ENCODE measurements at places on chromosomes 12 and 14.

GRCh38 chr12:51941604-51942003, 9.9 kb upstream of the ACVR1B start:
- DNase-seq = no peak

DNA sequence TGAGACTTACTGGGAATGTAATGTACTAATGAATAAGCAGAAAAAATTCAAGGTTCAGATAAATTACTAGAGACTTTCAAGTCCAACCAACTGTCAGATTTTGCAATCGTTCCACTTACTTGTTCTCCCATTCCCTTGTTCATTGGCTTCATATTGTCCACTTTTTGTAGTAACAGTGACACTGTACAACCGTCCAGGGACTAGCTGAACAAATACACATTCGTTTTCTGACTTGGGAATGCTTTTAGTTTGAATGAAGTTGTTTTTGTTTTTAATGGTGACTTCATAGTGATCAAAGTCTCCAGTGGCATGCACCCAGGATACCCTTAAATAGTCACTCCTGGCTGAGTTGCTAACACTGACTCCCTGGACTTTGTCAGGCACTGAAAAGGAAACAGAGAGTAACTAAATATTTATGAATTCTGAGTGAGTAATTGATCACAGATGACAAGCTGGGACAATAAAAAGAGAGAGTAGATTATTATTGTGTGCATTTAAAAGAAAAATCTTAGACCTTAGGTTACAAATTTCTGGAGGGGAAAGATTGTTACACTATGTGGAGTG, 65.4 kb downstream of the PTPRB start:
- DNase-seq = no peak

- no peak for DNase-seq
These were observed 33.3 kb downstream of the DIO3 start for GRCh38 chr14:101594511-101595148.

DNA sequence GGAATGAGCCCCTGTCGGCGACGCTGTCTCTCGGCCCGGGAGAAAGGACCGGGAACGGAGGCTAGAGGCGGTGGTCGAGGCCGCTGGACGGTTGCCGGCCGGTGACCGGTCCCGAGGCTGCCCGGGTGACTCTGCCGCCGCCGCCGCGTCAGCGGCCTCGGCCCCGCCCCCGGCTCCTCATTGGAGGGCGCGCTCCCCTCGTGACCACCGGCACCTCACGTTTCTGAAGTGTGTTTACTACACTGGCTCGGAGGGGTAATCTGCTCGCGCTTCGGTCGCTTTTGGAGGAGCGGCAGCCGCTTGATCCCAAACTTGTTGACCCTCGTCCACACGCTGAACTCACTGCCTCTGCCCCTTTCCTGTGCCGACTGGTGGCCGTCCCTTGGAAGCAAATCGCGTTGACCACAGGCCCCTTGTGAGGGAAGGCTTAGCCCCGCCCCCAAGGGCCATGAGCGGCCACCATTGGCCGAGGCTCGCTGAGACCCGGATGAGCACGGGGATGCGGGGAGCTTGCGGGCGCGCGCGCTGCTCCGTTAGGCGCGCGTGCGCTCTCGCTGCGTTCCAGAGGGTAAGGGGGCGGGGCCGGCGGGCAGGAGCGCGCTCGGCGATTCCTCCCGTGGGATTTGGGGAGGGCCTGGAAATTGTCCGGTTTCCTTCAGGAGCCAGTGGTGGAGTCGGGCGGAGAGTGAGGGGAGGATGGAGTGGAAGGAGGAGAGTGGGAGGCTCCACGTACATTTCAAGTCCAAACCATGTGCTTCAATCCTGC, at the start of gene CRY1:
Gene CRY1, minus strand, starts transcription at position 133 of the 766 bp plus-strand sequence. CDS start 588 bp downstream, outside the sequence.
- peak; percentile 87 for DNase-seq

DNA sequence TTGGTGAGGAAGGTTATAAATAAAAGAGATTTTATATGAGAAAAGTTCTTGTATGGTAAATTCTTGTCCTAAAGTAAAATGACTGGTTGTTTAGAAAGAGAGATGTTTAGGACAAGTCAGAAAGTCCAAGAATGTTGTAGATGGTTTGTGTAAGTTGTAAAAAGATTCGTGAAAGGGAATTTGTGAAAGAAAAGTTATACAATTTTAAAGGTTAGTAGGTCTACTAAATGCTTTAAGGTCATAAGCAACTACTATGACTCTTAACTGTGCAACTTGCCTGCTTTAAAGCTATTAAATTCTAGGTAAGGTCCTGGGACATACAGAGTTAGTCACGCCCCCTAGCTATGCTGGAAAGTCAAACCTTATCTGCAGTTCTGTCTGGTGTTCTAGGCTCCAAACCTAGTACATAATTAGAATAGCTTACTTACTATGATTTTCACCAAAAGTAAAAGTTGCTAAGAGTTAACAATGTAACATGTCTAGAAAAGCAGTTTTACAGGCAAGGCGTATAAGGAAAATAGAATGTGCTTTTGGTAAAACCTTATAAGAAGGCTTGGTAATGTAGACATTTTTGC, 11.2 kb upstream of the DHRS2 start:
- DNase-seq = no peak

DNA sequence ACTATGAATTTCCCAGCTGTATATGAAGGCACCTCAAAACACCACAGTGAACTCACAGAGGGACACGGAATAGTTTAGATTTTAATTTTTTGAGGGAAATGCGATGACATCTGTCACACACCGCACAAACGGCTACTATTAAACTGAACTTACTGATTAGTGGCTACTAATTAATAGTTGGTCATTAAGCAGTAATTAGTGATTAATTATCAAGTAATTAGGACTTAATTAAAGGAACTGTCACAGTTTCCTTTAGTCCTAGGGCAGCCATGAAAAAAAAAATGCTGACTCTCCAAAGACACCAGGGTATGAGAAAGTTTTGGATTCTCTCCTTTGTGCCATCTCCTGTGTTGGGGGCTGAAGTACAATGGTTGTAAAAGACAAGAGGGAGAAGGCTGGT, 2.9 kb downstream of the OAS1 start:
- DNase-seq = no peak

DNA sequence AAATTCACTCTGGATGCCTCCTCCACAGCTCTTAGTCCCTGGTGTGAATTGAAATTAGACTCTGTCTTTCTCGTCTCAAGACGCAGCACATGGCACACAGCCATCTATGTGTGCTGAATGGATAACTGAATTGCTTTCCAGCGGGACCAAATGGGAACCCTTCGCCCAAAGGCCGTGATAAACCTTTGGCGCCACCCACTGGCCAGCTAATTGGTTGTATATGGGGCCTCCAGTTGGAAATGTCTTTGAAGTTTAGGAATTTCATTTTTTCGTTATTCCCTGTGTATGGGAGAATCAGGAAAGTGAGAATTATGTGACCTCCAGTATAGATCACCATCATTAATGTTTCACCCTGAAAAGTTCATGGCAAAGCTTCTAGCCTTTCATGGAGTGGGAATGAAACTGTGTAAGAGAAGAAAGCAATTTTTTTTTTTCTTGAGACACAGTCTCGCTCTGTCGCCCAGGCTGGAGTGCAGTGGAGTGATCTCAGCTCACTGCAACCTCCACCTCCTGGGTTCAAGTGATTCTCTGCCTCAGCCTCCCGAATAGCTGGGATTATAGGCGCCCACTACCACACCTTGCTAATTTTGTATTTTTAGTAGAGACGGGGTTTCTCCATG, 9.8 kb upstream of the HSP90AA1 start:
- DNase-seq = peak; percentile 37

DNA sequence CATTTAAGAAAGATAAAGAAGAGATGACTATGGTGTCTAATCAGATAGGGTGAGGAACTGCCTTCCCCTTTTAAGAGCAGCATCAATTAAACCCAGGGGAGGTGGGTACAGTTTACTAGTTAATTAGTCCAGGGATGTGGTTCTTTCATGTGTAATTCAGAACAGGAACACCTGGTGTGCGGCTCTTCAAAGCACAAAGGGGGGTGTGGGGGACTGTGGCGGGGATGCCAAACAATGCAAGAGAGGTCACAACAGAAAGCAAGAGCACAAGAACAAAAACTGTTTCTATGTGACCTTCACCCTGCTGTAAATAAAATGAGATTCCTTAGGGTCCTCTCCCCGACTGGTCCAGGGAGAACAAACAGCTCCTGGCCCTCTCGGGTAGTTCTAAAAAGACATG, 183.9 kb upstream of the SOX5 start:
- DNase-seq = no peak

DNA sequence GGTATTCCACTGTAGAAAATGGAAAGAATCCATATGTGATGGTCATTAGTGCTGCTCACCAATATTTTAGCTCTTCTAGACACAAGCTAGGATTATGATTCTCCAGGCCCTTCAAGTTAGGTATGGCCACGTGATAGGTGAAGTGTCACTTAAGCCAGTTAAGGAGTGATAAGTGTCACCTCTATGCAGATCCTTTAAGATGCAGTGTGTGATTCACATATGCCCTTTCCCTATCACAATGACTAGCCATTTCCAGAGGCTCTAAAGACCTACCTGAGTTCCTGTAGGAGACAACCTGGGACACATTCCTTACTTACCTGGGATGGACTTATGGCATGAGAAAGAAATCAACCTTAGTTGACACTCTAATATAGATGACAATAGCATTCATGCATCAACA, 343.2 kb downstream of the NELL2 start:
- no peak for DNase-seq

GRCh38 chr12:104930388-104931326, 27.4 kb downstream of the SLC41A2 start:
- DNase-seq = no peak

DNA sequence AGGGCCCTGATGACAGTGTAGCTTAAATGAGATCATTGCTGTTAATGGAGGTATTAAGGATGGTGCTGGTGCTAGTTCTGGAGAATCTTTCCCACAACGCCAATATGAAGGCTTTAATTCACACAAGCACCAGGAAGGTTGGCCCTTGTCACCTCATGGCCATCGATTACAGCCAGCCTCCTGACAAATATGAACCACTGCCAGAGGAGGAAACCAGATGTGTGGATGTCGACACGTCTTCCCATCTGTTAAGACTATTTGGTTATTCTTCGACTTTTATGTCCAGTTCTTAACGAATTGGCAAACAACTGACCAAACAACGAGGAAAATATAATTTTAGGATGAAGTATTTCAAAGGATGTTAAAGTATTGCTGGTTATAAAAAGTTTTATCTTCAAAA, 79.5 kb downstream of the PIK3C2G start:
- DNase-seq = no peak

DNA sequence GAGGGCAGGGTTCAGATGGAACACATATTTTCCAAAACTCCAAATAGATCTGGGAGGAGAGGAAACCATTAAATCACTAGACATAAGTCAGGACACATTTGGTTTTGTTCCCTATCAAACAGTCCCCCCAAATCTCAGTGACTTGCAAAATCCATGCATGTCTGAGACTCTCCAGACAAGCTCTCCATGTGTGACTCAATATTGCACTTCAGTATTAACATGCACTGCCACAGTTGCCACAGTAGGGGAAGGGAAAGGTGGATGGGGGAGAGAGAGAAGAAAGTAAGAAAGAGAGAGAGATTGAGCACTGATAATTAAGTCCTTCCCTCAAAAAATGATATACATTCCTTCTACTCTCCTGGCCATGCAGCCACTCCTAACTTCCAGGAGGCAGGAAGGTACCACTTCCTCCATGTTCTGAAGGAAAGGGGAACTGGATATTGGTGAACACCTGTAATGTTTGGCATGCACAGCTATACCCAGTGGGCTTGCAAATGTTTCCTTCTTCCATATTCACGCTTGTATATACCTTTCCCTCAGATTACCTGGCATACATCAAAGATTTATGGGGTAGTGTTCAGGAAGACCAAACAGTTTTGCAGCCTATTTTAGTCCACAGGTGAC, 310.0 kb downstream of the ZFP36L1 start:
- DNase-seq = no peak

DNA sequence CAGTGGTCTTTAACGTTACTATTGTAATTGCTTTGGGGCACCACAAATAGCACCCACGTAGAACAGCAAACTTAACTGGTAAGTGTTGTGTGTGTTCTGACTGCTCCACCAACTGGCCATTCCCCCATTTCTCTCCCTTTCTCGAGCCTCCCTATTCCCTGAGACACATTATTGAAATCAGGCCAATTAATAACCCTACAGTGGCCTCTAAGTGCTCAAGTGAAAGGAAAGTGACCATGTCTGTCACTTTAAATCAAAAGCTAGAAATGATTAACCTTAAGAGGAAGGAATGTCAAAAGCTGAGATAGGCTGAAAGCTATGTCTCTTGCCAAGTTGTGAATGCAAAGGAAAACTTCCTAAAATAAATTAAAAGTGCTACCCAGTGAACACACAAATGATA, 22.3 kb downstream of the PPP1R13B start:
- no peak for DNase-seq

GRCh38 chr12:93434256-93434865, 7.4 kb downstream of the UBE2N start:
- DNase-seq = no peak

GRCh38 chr12:40253936-40254335, 29.1 kb downstream of the LRRK2 start:
- no peak for DNase-seq

GRCh38 chr14:23057757-23058653, 685 bp upstream of the CDH24 start:
- DNase-seq = peak; percentile 66

All from stimulated activated CD8-positive, alpha-beta memory T cell treated with anti-CD3 and anti-CD28 coated beads, Interleukin-15, amount 100 ng/mL, for 4 hours (primary cell).